Epithelial cell of prostate (primary cell): ENCODE measurements at places on chromosomes 16 and 17.

GRCh38 chr16:86660623-86661022, 82.3 kb downstream of the FOXL1 start:
- no peak for DNase-seq

DNA sequence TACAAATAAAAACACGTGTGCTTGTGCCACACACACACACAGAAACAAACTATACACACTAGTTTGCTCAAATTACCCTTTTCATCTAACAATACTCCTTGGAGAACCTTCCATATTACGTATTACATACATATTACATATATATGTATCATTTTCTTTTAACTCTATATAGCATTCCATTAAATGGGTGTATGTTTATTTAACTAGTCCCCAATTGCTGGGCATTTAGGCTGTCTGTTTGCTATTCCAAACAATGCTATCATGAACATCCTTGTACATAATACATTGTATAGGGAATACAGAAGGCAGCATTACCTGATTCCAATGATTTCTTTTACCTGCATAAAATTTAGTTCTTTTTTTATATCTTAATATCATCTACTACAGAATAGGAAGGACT, 73.1 kb downstream of the SKAP1 start:
- DNase-seq: no peak

- no peak for DNase-seq
Observed at GRCh38 chr16:54434859-54435258, 148.3 kb upstream of the IRX3 start.

- DNase-seq: no peak
Observed at GRCh38 chr17:63945784-63946439, 13.8 kb upstream of the CD79B start.

GRCh38 chr16:1216296-1216619, 8.8 kb downstream of the TPSG1 start:
- DNase-seq: no peak

GRCh38 chr16:86406056-86406455, 104.3 kb upstream of the FOXF1 start:
- no peak for DNase-seq

GRCh38 chr16:49635591-49636581, 220.0 kb downstream of the ZNF423 start:
- no peak for DNase-seq

GRCh38 chr17:63960006-63960405, 12.7 kb downstream of the SCN4A start:
- no peak for DNase-seq

GRCh38 chr17:82495844-82496528, 23.5 kb upstream of the FOXK2 start:
- DNase-seq: peak; percentile 70

GRCh38 chr17:6691546-6691945, 21.6 kb downstream of the SLC13A5 start:
- DNase-seq: no peak

DNA sequence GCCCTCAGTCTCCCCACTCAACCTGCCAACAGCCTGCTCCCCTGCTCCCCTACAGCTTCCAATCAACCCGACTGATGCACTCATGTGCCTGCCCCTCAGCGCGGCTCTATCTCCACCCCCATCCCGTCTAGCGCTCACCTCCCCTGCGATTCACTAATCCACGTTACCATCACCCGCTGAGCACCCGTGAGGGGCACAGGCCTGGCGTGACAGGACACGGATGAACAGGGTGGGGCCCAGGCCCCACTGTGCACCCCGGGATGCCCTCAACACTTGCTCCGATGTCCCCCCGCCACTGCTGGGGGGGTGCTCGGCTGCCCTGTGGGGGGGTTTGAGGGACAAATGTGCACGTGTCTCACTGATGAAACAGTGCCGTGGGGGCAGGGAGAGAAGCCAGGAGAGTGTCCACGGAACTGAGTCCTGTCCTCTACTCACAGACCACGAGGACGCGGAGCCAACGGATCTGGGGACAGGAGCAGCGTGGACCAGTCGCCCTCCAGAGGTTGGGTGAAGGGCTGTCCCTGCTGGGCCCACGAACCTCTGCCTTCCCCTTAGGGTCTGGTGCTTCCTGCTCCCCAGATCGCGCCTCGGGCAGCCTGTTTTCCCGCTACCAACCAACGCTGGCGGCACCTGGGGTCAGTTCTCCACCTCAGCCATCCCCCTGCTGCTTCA, 66.7 kb downstream of the RPH3AL start:
- no peak for DNase-seq

GRCh38 chr17:73140566-73140965, 24.2 kb upstream of the SSTR2 start:
- no peak for DNase-seq
